Bronchus fibroblast of lung (primary cell): ENCODE measurements at places on chromosomes 2 and 18. TPM values are rescaled to one million over a fixed set of nuclear protein-coding genes. Genes with fewer than 3 reads are reported as not detected.

Gene AKAIN1
- not detected in 2 replicates for total RNA-seq

Gene GULP1
- total RNA-seq = 21.4 and 27.9 TPM in 2 replicates

Gene ABCA12
- under 0.01 TPM in 1 of 2 replicates, not detected in the other for total RNA-seq

Gene CRYGD
- not detected in 2 replicates for total RNA-seq

Gene IGFBP5
- total RNA-seq = 11.6 and 13.7 TPM in 2 replicates

Gene TMEM163
- not detected in 2 replicates for total RNA-seq

Gene SELENOI
- total RNA-seq = 10.3 and 12.3 TPM in 2 replicates

Gene CKAP2L
- total RNA-seq = 18.6 and 19.8 TPM in 2 replicates
